Activated naive CD8-positive, alpha-beta T cell treated with anti-CD3 and anti-CD28 coated beads, Interleukin-2, amount 50 U/mL, for 16 hours (primary cell): ENCODE measurements at places on chromosomes 12 and 14.

GRCh38 chr14:69339426-69339825 is 58.7 kb downstream of the ERH start:
- DNase-seq: no peak

DNA sequence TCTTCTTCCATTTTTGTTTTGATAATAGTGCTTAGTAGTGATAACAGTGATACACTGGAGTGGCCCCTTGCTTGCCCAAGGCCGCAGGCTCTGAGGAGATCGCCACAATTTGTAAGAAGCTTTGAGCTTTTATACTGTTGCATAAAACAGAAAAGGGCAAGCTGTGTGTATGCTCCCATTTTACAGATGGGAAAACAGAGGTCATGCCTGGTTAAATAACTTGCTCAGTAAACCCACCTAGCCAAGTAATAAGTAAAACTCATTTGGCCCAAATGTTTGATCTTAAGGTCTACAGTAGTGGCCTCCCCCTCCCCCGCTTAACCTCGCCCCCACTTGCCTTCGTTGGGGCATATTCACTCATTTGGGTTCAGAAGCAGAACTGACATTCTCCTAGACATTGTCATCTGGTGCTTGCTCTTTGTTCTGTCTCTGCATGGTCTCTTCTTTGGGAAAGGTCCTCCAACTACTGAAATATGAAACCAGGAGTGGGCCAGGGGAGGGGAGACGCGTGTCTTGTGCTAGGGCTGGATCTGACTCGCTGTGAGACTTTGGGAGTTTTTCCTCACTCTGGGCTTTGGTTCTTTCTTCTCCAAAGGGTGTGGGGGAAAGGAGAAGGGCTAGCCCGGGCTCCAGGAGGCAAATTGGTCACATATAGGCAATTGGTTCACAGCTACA is 88.1 kb downstream of the PAPOLA start:
- no peak for DNase-seq

DNA sequence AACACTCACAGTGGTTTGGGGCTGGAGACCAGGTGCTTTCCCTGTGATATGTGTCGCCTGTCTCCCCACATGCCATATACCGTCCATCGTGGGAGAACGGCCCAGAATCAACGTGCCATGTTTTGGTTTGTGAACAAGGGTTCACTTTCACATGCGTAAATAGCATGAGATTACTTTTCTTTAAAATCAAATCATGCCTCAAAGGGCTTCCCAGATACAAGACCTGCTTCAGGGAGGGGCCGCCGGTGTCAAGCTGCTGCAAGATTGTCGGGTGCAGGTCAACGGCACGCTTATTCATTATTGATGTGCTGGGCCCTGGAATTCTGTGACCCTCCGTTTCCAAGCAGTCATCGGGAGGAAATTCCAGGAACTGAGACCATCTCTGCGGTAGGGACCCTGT is 145.2 kb upstream of the RTL1 start:
- DNase-seq: no peak

DNA sequence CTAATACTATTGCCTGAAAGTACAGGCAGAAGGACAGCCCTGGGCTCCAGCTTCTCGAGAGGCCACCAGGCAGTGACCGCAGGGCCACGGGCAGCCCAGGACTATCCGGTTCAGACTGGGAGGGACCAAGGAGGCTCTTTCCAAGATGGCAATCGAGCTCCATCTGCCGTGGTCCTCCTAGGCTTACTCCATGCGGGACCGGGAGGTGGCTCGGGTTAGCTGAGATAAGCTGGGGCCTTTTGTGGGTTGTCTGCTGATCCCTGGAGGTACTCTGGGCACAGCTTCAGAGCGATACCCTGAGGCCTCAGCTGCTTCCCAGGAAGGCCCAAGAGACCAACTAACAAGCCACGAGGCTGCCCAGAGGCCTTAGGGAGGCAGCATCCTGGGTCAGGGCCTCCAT is 33.1 kb downstream of the SNRNP35 start:
- DNase-seq: no peak

DNA sequence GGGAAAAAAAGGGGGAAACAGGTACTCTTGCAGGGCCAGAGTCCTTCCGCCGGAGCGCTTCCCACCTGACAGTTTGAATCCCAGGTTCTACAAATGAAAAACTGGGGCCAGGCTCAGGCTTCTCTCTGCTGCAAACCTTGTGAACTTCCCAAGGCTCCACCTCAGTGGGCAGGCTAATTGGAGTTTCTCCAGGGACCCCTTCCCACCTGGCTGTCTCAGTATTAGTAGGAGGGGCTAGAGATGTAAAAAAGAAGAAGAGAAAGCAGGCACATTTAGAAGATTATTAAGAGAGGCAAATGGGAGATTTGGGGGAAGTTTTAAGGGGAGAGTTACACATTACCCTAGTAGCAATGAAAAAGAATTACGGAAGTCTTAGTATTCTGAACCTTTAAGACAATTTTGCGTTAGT is 20.0 kb upstream of the CLEC2D start:
- DNase-seq: no peak

DNA sequence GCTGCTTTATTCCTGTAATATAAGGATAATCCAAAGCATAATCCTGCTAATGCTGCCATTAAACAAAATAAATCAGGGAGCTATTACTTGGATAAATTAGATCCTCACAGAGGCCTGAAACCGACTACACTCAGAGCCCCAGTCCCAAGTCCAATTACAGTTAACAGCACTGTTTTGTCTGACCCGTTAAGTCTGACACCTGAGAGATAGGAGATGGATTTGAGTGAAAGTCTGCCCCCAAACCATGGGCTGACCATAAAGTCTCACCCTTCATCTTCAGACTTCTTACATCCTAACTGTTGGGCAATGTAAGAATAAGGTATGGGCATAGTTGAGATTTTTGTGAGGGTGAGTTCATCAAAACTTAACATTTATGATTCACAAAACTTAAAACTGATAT is 181.7 kb downstream of the PLCZ1 start:
- no peak for DNase-seq

GRCh38 chr12:82838131-82838551 is 151.4 kb downstream of the TMTC2 start:
- DNase-seq: no peak

GRCh38 chr14:96673706-96674105 is 123.5 kb upstream of the VRK1 start:
- no peak for DNase-seq

- DNase-seq: no peak
These were observed 40.8 kb downstream of the CCDC60 start for GRCh38 chr12:119375075-119375882.

GRCh38 chr12:54497883-54498282 is 331 bp downstream of the NCKAP1L start:
- no peak for DNase-seq

DNA sequence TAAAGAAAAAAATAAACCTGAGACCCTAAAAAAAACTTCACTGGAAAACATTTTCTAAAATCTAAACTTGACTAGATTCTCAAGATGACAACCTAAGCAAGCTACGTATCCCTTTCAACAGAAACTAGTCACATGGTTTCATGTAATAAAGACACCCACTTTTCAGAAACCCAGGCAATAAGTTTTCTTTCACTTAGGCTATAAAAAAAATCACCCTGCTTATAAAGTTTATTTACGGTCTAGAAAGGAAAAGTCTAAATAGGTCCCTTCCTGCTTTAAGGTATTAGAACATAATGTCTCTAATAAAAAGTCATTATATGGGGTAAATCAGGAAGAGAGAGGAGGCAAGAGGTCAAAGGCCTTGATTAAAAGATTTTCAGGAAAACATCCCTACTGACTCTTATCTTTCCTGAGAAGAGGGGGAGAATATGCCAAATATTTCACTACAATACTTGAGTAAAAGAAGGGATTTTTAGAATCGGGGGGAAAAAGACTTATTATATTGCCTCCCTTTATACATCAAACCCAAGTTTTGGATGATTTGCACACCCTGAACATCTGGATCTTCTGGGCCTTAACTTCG is 9.5 kb downstream of the CLIP1 start:
- no peak for DNase-seq

- DNase-seq: no peak
These were observed 279.3 kb downstream of the DUSP6 start for GRCh38 chr12:89073027-89073398.

DNA sequence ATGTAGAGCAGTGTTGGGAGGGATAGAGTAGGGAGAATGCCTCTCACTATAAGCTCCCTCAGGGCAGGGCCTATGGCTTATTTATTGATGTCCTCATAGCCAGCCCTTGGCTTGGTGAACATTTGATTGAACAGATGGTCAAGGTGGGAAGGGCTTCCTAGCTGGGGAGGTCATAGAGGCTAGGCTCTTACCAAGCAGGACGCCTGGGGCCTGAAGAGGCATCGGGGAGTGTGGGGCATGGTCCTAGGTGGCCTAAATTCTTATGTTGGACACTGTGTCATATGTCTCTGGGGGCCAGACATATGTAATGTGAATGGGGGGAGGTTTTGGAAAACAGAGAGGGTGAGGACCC is 17.9 kb upstream of the KRT86 start:
- DNase-seq: no peak

DNA sequence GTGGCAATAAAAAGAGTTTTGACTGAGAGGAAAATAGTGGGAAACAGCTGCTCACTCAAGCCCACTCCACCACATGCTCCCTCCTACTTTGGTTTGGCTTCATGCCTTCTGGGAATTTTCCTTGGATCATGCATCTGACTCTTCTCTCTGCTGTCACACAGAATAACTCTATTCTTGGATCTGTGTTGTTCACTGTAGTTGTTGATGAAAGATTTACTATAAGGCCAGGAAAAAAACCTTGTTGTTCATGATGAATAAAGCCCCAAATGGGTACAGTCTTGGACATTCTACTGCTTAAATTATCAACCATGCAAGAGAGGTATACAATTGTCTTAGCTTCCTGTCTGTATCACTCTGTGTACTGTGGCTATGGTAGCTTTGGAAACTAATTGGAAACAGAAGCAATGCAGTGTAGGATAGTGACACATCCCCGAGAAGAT is 70.5 kb downstream of the TMX1 start:
- DNase-seq: no peak

DNA sequence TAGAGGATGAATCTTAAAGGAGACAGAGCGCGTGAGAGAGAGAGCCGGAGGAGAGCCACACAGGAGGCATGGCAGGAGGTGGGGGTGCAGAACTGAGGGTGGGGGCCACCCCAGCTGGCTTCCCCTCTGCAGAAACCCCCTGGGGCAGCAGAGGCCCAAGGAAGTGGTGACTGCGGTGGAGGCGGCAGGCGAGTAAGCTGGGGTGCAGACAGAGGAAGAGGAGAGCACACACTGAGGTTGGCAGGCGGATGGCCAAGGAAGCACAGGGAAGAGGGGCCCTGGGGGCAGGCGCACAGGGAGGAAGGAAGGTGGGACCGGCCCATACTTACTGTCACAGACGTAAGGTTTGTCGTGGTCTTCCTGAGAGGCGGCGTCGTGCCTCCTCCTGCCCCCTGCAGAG is 179.8 kb downstream of the DPF3 start:
- DNase-seq: no peak

- no peak for DNase-seq
These were observed 25.7 kb downstream of the ANO4 start for GRCh38 chr12:100820314-100820713.

GRCh38 chr14:91293281-91293680 is 48.8 kb upstream of the GPR68 start:
- DNase-seq: no peak

DNA sequence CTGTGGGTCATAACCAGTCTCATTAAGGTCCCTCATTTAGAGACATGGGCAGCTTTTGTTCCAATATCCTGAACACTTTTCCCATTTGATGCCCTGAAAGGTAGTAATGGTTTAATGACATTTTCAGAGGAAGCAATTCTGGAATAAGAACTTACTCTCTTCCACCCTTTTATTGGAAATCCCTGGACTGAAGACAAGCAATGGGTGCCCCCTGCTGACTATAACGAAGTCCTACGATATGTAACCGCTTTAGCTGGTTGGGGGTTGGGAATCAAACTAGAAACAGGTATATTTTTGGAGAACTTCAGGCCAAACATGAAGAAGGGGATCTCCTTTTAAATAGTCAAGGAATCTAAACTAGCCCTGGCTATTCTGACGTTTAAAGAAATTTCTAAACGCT is 20.5 kb downstream of the SARNP start:
- no peak for DNase-seq

GRCh38 chr14:88499225-88499624 is 55.6 kb downstream of the PTPN21 start:
- no peak for DNase-seq

- no peak for DNase-seq
These were observed 58.3 kb downstream of the SMOC1 start for GRCh38 chr14:69937367-69938081.

DNA sequence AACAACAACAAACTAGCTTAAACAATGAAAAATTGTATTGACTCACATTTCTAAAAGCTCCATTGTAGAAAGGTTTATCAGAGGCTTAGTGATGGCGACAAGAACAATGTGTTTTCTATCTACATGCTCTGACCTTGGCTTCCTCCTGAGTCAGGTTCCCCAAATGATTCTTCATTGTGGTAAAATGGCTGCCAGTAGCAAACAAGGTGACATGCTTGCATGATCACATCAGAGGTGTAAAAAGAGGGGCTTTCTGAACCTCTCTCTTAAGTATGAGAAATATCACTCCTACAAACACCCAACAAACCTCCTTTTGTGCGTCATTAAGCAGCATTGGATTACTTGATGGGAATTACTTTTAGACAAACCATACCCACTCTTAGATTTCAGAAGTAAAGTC is 252.4 kb upstream of the SYT1 start:
- DNase-seq: no peak

DNA sequence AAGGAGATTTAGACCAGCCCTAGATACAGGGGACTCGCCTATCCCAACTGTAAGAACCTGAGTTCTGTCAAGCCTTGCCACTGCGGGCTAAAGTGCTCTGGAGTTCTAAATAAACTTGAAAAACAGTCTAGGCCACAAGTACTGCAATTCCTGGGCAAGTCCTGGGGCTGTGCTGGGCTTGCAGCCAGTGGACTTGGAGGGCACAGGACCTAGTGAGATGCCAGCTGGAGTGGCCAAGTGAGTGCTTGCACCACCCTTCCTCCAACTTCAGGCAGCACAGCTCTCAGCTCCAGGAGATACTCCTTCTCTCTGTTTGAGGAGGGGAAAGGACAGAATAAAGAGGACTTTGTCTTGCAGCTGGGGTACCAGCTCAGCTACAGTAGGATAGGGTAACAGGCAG is 307.6 kb upstream of the FBXO33 start:
- DNase-seq: no peak

DNA sequence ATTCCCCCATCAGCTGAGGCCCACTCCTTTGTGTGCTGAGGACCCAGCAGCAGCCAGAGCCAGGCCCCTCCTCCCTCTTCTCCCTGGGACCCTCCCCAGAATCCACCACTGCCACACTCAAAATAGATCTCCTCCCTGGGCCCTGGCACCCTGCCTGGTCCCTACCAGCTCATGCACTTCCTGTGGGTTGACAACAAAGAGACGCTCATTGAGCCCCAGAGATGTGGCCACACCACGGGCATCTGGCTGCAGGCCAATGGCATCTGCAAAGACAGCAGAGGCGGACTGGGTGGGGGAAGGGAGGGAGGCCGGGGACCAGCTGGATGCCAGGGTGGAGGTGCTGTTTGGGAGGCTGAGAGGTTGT is 16.0 kb upstream of the ENDOU start:
- no peak for DNase-seq

GRCh38 chr14:55240526-55241178 is 30.6 kb upstream of the FBXO34 start:
- DNase-seq: no peak

GRCh38 chr14:61145903-61146481 is 135.1 kb downstream of the TMEM30B start:
- DNase-seq: no peak

GRCh38 chr14:40623643-40624042 is 983.0 kb upstream of the LRFN5 start:
- no peak for DNase-seq
